ENCODE measurements at places on chromosomes 1 and 21.

GRCh38 chr1:41838266-41838665, 80.5 kb downstream of the HIVEP3 start:
- DNase-seq, result no peak

DNA sequence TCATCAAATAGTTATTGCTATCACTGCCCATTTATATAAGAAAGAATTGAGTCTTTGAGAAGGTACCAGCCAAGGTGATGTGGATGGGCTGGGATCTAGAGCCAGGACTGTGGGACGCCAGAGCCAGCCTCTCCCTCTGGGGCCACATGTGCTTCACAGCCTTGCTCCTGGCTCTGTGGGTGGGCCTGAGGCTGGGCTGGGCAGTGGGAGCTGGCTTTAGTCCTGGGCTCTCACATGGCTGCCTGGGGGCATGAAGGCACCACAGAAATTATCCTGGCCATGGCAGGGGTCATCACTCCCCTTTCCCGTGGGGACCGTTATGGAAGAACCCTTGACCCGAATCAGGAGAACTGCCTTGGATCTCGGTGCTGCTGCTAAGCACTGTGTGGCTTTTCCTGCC, 203.1 kb downstream of the TRABD2B start:
- DNase-seq, result no peak

DNA sequence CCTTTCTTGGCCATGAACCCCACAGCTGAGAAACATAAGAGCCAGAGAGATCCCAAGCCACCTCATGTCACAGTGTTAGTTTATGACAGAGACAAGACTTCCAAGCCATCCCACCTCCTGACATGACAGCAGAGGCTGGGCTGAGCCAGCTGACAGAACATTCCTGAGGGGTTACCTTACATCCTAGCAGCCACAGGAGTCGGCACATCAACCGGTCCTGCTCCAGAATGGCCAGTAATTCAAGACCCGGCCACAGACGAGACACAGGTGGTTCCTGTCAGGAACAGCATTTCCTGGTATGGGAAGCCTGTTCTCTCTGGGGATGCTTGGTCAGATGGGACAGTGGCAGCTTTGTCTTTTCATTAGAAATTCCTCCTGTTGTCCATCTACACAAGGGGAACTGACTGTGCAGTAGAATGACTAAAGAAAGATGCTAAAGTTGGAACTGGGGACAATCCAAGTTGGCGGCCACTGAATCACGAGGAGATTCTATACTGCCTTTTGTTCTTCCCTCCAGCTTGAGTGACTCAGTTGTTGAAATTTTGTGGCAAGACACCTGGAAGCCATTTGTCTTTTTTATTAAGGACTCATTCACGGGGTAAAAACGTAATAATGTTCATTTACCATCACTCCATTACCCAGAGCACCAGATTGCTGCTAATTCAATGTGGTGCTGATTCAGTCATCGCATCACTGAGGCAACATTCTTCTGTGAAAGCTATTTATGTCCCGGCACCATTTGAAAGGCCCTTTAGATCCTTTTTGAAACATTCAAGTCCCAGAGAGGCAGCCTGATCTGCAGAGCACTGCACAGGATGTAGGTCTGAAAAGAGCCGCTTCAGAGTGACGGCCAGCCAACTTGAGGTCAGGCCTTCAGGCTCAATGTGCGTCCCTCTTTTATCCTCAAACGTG, 37.2 kb upstream of the NPL start:
- no peak for DNase-seq

- DNase-seq, result no peak
These were observed at the start of gene SLC45A3 for GRCh38 chr1:205680073-205680851. Gene SLC45A3, minus strand, starts transcription at chr1:205680509. Its CDS starts 15,853 bp downstream, at chr1:205664656.

DNA sequence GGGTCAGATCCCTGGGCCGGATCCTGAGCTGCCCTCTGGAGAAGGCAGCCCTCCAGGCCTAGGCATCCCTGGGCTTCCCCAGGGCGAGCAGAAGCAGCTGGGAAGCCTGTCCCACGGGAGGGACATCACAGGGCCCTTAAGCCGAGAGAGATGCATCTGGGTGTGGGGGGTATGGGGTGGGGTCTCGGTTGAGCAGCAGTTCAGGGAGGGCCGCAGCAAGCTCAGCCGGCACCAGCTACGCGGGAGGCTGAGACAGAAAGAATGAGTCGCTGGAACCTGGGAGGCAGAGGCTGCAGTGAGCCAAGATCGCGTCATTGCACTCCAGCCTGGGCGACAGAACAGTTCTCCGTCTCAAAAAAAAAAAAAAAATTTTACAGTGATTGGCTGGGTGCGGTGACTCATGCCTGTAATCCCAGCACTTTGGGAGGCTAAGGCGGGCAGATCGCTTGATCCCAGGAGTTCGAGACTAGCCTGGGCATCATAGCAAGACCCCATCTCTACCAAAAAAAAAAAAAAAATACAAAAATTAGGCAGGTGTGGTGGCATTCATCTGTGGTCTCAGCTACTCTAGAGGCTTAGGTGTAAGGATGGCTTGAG, 37.7 kb downstream of the RRP1 start:
- DNase-seq, result no peak

GRCh38 chr1:195934817-195935553, 673.3 kb downstream of the KCNT2 start:
- no peak for DNase-seq

DNA sequence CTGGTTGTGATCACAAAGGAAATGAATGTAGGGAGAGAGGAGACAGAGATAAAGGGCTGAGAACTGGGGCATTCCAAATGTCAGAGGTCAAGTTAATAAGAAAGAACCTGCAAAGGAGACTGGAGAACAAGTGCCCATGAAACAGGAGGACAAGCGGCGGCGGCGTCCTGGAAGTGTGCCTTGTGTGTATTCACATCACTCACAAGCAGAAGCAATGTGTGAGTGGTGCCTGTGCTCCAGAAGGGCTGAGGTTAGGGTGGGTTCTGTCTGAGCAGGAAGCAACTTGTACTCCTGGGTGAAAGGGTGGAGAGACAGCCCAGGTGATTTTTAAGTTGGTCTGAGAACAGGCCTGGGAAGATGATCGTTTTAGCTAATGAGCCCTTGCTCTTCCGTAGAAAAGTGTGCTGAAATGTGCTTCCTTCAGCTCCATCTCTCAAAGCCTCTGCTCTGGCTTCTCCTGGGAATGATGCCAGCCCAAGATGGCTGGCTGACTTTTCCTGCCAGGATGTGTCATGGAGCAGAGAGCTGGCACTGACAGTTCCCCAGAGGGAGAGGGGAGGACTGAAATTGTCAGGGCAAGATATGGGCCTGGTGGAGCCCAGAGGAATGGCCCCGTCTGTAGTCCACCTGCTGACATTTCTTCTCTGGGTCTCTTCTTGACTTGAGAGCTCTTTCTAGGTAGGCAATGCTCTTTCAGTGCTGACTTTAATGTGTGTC, 25.1 kb upstream of the PLEKHA6 start:
- peak; percentile 87 for DNase-seq

DNA sequence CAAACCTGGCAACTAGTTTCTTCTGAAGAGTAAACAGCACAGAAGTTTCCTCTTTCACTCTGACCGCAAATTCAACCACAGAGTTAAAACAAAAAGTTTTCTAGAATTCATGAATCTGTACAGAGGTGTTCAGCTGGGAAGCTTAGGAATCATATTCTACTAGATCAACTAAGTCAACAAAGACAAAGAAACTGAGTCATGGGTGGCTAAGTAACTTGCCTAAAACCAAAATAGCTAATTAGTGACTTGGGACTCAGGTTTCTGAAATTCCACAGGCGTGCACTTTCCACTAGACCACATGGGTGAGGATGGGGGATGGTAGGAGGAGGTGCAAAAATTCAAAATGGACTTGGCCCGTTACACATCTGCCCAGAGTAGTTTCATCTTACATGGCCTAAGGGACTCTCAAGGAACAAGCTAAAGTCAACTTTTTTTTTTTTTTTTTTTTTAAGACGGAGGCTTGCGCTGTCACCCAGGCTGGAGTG, 25.8 kb downstream of the PTPN14 start:
- no peak for DNase-seq

DNA sequence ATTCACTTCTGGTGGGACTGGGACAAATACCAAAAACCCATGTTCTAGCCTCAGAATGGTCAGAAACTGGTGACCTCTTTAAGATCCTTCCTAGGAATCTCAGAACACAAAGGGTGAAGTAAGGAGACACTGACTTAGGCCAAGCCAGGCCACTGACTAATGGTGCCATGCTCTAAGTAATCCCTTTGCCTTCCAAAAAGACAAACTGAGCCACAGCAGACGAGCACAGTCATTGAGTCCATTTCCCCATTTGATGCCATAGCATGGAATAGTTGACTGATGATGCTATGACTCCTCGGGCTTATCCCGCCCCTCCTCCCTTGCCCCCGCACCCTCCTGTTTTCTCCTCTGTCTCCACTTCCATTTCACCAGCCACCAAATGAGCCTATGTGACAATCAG, 145.8 kb upstream of the ZNF648 start:
- no peak for DNase-seq

GRCh38 chr21:23247334-23247733, 2249.1 kb downstream of the NCAM2 start:
- DNase-seq, result no peak

- no peak for DNase-seq
These were observed 29.5 kb upstream of the CLCA4 start for GRCh38 chr1:86517336-86517735.

DNA sequence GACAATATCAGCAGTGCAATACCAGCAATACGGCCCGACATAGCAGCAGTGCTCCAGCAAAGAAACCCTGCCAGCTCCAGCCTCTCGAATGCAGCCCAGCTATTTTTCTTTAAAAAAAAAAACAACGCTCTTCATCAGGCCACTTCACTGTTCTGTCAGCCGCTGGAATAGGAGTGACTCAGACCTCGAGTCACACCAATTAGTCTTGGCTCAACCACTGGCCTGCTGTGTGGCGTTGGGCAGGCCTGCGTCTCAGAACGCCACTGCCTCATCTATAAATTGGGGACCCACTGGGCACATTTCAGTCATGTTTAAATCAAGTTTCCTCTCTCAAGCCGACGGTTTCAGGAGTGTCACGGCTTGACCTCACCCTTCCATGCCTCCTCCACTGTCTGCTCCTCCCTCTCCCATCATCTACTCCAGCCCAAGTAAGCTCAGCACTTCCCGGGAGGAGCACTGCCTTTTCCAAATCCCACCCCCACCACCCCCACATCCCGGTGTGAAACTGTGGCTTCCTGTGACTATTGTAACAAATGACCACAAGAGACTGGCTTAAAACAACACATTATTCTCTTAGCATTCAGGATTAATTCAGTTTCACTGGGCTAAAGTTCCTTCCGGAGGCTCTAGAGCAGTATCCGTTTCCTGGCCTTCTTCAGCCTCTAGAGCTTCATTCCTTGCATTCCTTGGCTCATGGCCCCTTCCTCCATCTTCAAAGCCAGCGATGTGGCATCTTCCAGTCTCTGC, 71.9 kb upstream of the EFHD2 start:
- DNase-seq, result peak; percentile 62
